Left forelimb (tissue), 1 donor: ENCODE measurements at places on chromosomes 5 and 9.

DNA sequence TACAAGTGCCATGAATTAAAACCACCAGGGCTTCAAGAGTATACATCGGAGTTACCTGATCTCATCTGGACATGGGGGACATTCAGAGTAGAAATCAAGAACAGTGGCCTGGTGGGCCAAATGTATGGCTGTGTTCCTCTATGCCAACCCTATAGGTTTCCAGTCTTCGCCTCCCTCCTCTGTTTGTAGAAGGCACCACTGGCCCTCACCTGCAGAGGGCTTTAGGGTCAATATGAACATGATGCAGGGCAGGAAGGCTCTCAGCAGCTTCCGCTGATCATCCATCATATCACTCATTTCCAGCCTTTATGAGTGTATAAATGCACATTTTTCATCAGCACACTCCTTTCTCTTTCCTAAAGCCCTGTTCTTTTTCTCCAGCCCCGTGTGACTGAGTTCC is 555.5 kb upstream of the BRINP1 start:
- no peak for DNase-seq

GRCh38 chr9:83296123-83296522 is 233.2 kb upstream of the RASEF start:
- no peak for DNase-seq

GRCh38 chr5:172748341-172748843 is 22.6 kb downstream of the DUSP1 start:
- peak; percentile 77 for DNase-seq

DNA sequence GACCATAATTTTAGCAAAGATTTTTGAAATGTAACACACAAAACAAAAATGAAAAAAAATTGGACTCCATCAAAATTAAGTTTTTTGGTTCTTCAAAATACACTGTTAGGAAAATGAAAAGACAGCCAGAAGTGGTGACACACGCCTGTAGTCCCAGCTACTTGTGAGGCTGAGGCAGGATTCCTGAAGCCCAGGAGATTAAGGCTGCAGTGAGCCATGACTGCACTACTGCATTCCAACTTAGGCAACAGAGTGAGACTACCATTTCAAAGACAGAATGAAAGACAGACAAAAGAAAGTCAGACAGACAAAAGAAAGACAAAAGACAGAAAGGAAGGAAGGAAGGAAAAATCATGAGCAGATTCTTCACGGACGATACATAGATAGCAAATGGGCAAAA is 7.5 kb downstream of the DIAPH1 start:
- DNase-seq = no peak

- no peak for DNase-seq
Measured at GRCh38 chr5:36613771-36614656, 7.6 kb downstream of the SLC1A3 start.

DNA sequence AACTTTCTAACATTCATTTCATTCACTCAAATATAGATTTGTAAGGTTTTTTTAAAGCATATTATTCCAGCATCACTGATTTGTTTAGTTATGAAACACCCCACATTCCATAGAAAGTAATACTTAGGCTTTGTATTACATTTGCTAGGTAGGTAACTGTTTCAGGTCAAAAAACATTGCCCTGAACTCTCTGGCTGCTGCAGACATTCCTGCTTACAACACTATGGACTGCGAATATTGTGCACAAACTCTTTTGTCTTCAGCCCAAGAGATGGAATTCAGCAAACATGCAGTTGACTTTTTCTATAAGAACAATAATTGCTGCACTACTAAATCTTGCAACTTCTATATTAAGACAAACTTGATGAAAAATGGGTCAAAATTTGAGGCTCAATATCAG is 301.0 kb downstream of the ARL15 start:
- DNase-seq = no peak
